Eye (tissue), 1 donor: ENCODE measurements at places on chromosomes 5 and 9.

GRCh38 chr9:3386753-3387152, 139.0 kb downstream of the RFX3 start:
- no peak for DNase-seq

GRCh38 chr5:9502050-9502834, 43.6 kb downstream of the SEMA5A start:
- no peak for DNase-seq

DNA sequence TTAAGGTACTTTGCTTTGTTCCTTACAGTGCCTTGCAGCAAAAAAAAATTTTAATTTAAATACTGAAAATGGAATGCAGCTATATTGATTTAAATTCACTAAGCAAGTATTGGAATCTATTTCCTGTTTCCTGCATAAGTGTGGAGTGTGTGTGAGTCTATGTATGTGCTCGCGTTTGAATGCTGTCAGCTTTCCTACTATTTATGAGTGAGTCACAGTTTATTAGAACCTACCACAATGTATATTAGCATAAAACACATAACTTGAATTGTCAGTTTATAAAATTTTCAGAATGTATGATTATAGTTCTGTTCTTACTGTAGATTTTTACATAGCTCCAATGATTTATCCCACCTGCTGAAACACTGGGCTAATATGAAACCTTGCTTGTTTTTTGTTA, 302.1 kb downstream of the NR2F1-AS1 start:
- DNase-seq, result no peak

DNA sequence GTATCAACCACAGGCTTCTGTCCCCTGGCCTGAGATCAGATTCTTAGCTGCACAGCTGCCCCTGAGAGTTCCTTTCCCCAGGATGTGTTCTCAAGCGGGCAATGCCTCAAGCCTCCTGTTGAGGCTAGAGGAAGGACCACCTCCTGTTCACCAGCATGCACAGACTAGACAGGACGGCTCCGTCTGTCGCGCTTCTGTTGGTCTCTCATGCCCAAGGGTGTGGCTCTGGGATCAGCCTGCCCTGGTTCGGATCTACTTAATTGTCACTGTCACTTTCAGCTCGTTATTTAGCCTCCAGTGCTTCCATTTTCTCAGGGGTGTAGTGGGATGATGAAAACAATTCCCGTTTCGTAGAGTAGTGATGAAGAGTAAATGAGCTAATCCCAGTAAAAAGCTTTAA, 103.1 kb downstream of the KCNIP1 start:
- DNase-seq, result peak; percentile 77

DNA sequence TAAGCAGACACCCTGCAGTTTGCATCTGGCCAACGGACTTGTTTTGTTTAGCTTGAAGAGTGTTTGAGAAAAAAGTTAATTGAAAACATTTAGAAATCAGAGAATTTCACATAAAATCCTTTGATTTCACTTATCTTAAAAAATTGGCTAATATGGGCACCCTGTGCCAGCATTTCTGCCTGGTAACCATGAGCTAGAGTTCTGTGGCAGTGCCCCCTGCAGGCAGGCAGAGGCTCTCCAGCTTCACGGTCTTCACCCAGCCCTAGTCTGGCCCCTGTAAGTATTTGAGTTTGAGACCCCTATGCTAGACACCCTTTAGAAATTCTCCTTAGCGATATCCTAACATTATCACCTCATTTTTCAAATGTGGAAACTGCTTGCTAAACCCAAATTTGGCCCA, 18.8 kb upstream of the FANCC start:
- DNase-seq, result no peak

- DNase-seq, result no peak
These were observed 362.9 kb upstream of the TLE4 start for GRCh38 chr9:79208791-79209396.

DNA sequence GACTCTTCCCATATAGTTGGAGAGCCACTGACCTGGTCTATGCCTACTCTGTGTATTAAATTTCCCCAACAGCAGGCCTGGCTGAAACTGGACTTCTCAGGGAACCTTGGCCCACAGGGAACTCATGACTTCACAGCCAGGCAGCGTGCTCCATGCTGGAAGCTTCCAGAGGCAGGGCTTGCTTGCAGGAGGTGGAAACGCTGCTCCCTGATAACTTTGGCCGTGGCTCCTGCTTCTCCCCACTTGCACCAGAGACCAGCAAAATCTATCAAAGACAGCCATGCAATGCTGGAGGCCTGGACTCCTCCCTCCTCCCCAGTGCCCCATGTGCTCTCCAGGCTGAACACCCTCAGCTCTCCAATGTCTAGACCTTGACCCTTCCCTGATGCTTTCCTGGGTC, 137.1 kb downstream of the GABBR2 start:
- no peak for DNase-seq

DNA sequence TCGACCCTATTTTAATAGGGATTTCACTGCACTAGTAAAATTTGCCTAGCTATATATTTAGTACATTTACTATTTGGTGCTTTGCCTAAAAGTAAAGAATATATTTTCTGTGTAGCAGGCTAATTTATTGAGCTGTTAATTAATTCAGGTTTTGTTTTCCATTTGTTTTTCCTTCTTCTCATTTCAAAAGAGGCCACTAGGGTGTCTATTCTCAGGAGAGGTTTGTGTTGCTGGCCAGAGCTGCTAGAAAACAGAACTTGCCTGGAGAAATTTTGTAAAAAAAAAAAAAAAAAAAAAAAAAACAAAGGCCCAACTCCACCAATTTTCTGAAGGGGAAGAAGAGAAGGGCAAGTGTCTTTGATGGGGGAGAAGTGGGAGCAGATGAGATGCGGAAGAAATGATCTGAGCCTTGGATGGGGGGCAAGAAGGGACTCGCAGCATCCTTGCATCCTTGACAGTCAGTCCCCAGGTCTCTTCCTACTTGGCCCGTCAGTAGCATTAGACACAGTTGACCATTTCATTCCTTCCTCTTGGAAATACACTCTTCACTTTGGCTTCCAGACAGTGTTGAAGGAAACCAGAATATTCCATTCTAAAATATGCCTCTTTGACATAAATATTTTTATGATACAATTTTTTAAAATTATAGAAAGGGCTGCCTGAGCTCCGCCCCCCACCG, 318.5 kb downstream of the TRPM3 start:
- DNase-seq, result no peak

DNA sequence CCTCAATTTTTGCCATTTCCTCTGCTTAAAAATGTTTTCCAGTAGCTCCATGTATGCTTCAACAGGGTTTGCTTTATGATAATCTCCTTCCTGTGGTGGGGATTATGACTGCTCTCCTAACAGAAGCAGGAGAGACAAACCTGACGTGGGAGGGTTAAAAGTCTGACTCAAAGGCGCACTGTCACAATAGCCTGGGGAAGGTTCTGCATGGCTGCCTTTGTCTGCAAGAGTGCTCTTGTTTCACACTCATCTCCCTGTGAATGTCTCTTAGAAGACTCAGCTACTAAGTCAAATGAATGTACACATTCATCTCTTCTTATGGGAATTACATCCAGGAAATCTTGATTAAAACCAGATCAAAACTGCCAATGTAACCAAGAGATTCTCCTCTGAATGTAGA, 90.9 kb upstream of the MTAP start:
- DNase-seq, result peak; percentile 23

- no peak for DNase-seq
These were observed 27.1 kb upstream of the PTGER4 start for GRCh38 chr5:40652441-40653220.

DNA sequence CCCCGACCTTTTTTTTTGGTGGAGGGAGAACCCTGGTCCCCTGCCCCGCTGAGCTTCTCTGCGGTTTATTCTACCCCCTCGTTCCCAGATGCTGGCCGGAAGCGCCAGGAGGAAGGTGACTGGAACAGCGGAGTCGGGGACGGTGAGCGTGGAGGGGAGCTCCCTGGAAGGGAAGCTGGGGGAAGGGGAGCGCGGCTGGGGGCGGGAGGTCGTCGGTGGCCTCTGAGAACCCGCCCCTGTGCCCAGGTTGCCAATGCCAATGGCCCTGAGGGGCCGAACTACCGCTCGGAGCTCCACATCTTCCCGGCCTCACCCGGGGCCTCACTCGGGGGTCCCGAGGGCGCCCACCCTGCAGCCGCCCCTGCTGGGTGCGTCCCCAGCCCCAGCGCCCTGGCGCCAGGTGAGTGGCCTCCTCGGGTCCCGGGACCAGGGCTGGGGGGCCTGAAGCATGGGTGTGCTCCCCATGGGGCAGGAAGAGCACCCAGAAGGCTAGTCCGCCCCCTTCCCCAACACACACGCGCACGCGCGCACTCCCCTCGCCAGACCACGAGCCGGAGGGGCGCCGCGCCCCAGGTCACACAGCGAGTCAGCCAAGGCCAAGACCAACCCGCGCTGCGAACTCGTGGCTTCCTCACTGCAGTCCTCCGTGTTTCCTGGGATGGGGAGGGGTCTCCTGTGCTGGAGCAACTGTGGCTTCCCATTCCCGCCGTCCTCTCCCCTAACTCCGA, 10.6 kb downstream of the MYOZ3 start:
- peak; percentile 39 for DNase-seq

DNA sequence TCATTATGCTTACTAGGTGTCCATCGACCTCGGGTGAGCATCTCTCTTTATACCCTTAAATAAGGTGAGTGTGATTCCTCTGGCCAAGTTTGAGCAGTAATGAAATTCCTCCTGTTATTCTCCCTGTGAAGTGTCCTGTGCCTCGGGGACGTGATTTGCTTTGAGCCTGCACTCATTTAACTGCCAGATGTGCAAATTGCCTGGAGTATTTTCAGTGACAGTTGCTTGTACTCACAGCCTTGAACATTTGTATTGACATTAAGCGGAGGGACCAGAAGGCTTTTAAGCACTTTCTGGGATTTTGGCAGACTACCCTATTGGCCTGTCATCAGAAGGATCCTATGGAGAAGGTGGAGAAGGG, 126.9 kb downstream of the DOCK2 start:
- peak; percentile 48 for DNase-seq

- DNase-seq, result no peak
These were observed 126.1 kb downstream of the NPR3 start for GRCh38 chr5:32837211-32837610.

DNA sequence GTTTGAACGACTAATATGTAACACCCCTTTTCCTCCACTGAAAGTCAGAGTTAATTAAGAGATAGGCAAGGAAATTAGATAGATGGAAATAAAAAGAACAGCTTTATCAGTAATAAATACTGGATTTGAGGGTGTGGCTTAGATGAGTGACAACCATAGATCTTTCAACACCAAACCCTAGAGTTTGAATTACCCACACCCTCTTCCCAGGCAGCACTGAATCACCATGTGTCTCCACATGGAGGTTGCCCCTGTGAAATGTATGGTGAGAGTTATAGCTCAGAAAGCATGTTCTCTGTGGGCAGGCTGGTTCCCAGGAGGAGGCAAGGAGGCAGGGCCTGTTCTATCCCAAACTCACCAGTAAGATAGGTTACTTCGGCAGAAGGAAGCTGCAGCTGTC, 69.7 kb downstream of the TMEM174 start:
- DNase-seq, result no peak

DNA sequence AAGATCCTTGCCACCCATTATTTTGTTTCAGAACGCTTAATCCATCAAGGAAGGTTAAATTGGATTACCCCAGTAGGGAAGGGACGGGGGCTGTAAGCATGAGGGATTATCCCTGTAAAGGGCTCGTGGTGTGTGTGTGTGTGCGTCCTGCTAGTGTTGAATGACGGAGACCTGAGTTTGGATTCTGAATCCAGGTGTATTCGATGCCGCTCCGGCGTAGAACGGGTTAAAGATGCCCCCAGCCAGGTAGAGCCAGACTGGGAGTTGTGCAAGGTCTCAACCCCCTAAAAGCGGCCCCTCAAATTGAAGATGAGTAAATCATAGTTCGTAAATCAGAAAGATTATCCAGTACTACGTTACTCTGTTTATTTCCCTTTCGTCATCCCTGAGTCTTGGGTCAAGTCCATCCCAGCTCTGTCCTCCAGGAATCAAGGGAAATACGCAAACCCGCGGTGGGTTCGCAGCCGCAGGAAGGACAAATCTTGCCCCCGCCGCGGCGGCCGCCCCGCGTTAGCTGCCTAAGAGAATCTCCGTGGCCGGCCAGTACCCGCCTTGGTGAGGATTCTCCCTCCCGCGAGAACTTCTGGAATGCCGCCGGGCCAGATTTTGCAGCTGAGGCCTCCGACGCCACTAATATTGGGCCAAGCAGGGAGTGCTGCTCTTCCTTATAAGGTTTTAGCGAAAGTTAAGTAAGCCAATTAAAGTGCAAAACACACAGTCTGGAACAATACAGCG, 586 bp upstream of the MTAP start:
- no peak for DNase-seq

GRCh38 chr5:21802869-21803490, 1050.2 kb downstream of the CDH12 start:
- peak; percentile 75 for DNase-seq

- no peak for DNase-seq
These were observed at the start of gene FUT7 for GRCh38 chr9:137031904-137032640. Gene FUT7 (minus strand): TSS chr9:137032088. CDS start chr9:137031991, 97 bp downstream.

DNA sequence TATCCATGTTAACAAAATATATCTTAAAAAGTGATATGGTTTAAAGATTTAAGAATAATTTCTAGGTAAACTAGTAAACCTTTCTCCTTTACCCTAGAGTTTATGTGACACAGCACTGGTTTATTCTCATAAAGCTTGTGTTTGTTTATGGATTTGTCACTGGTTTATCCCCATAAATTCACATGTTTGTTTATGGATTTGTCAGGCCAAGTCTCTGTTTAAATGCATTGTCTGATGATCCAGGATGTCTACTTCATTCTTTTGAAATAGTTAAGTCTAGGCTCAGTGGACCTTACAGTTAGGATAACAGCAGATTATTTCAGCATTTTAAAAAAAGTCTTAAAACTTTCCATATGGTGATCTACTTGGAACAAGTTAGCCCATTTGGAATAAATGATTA, 334.0 kb downstream of the ARRDC3 start:
- no peak for DNase-seq

GRCh38 chr9:6230037-6230780, 14.6 kb downstream of the IL33 start:
- no peak for DNase-seq

- no peak for DNase-seq
These were observed 179.2 kb downstream of the DAB2IP start for GRCh38 chr9:121830441-121831140.

- no peak for DNase-seq
These were observed 345.6 kb downstream of the KDM4C start for GRCh38 chr9:7103367-7103766.

DNA sequence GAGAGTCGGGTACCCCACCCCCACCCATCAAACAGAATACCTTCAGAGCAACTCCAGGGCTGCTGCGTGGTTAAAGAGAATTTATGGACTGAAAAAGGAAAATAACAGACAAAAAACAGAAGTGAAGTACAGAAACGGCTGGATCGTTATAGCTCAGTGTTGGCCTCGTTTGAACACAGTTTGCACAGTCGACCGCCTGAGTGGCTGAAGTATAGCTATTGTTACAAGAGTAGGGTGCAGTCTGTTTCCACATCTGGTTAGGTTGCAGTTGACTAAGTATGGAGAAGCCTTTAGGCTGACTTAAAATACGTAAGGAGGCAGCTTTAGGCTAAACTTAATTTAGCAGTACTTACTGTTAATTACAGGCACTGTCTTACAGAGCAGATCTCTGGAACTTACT, 121.2 kb downstream of the GCNT1 start:
- DNase-seq, result no peak

- no peak for DNase-seq
These were observed 106.7 kb downstream of the SCAMP1 start for GRCh38 chr5:78467140-78467539.

- peak; percentile 58 for DNase-seq
These were observed 104.6 kb upstream of the SARDH start for GRCh38 chr9:133842721-133843227.

GRCh38 chr5:12840972-12841371, 936.7 kb upstream of the CTNND2 start:
- no peak for DNase-seq
